ENCODE measurements at places on chromosomes 6 and 20. TPM values are rescaled to one million over a fixed set of nuclear protein-coding genes. Genes with fewer than 3 reads are reported as not detected.

INSM1 gene
- total RNA-seq = 3.3 TPM

PNLDC1 gene
- total RNA-seq = 0.39 TPM

CCDC170 gene
- total RNA-seq = 0.26 TPM

SNTA1 gene
- 5.3 TPM for total RNA-seq

CASS4 gene
- total RNA-seq = 0.14 TPM

HLA-DRA gene
- 2.8 TPM for total RNA-seq

LIME1 gene
- total RNA-seq = 4.5 TPM

DNA sequence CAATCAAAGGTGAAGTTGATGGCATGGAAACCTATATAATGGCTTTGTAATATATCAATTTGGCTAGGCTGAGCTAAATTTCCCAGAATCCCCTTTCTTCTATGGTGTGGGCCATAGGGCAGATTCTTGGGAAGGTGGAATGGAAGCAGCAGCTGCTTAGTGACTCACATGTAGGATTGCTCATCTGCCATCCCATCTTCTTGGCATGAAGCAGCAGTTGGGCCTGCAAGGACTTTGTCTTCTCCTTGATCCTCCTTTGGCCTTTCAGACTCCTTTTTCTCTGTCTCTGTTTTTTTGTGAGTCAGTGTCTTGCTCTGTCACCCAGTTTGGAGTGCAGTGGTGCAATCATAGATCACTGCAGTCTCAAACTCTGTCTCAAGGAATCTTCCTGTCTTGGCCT is 52.6 kb upstream of the CEP162 start:
- no peak for DNase-seq

GRCh38 chr20:667351-668034 is 8.1 kb downstream of the SCRT2 start:
- peak; percentile 87 for DNase-seq

DNA sequence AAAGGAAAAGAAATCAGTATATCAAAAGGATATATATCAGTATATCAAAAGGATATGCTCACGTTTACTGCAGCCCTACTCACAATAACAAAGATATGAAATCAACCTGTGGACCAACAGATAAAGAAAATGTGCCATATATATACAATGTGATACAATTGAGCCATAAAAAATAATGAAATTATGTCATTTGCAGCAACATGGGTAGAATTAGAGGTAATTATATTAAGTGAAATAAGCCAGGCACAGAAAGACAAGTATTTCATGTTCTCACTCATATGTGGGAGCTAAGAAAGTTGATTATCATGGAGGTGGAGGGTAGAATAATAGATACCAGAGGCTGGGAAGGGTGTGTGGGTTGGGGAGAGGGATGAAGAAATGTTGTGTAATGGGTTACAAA is 102.9 kb upstream of the MARCKS start:
- no peak for DNase-seq

DNA sequence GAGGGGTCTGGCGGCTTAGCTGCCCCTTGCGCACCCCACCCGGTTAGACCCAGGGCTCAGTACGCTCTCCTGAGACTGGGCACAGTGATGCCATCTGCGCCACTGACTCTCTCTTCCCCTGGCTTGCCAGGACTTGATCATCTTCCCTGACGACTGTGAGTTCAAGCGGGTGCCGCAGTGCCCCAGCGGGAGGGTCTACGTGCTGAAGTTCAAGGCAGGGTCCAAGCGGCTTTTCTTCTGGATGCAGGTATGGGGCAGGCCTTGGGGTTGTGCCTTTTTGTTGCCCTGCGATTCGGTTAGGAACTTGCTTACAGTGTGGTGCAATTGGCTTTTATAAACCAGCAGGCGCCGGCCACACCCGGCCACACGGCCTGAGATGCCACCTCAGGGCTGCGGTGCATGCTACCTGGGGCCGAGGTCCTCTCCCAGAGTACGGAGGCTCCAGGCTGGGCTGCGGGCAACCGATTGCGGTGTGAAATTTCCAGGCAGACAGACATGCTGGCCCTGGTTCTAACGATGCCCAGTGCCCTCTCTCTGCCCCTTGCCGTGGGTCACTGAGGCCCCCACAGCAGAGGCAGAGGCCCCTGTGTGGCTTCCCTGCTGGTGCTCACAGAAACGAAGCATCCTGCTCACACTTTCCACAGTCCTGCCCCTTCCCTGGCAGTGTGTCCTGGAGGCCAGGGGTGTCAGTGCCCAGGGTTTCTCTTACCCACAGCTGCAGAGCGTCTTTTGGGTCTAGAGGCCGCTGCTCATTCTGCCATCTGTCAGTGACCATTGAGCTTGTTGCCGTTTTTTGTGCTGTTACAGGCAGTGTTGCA is 1.7 kb downstream of the ADRM1 start:
- no peak for DNase-seq

- no peak for DNase-seq
These were observed 163.1 kb downstream of the SOD2 start for GRCh38 chr6:159529934-159530333.

DNA sequence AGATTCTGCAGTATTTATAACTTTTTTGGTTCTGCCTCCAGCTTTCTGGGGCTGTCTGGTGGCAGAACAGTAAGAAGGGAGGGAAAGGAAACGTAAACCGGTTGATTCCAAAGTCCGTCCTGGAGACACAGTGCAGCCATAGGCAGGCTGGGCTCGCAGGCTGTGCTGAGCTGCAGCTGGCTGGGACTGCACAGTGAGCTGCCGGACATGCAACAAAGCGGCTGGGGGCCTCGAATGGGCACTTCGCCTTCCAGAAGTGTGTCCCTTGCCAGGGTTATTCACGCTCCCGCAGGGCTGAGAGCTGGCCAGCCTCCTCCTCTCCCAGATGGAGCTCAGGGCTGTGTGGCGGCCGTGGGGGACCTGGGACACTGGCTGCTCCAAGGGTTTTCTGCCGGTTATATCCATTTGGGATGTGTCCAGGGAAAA is 78.1 kb upstream of the CD93 start:
- no peak for DNase-seq

DNA sequence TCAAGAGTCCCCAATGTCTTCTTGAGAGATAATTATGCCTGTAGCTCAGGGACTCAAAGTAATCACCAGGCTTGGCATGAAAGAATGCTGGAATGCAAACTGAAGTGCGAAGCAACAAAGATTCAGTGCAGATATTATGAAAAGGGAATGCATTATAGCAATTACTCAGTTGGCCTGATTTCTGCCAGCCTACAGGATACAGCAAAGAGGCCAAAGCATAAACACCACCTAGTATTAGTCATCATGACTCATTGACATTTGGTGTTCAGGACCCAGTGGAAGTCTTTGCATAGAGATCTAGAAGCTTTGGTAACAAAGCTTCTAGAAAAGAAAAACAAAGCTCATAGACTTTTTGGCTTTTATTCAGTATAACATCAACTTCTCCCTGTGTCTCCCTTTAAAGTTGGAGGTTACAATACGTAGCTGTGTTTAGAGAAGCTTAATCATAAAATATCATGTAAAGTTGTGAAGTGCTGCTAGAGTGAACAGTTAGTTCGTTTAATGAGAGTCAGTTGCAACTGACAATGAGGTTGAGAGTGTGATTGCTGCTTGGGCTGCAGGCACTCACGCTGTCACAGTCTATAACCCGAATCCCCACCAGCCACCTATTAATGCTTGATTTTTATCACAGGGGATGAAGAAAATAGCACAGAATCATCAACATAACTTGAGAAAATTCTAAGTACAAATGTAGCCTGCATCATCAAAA is 932.7 kb downstream of the TFAP2A start:
- DNase-seq = no peak

GRCh38 chr6:144033816-144034735 is 26.0 kb upstream of the PLAGL1 start:
- no peak for DNase-seq

GRCh38 chr20:5170341-5170740 is 43.5 kb downstream of the CDS2 start:
- no peak for DNase-seq

DNA sequence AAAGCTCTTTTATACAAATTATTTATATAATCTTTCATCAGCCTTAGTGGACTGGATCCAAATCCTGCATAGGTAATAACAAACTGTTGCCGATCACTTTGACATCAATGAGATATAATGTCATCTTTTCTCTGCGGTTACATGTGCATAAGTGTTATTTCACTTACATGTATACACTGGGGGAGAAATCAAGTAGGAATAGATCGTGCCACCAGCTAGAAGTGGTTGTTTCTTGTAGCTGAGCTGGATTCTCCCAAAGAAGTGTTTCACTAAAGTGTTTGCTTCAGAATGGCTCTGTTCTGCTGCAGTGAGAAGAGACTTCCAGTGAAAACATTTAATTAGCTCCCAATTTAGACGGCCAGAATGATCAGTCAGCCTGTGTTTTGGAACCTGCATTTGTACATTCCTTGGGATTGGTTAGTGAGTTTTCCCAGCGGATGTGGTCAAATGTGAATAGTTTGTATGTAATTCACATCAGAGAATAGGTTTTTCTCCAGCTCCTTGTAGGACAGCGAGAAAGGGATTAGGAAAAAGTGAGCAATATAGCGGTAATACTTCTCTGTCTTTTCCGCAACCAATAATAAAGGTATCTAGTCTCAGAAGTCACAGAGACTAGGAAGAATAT is 163.1 kb upstream of the CCN2 start:
- no peak for DNase-seq

GRCh38 chr6:27867051-27867944 is 44.9 kb downstream of the OR2B2 start:
- peak; percentile 87 for DNase-seq

GRCh38 chr6:35015996-35016395 is 125.1 kb downstream of the TCP11 start:
- DNase-seq = no peak

DNA sequence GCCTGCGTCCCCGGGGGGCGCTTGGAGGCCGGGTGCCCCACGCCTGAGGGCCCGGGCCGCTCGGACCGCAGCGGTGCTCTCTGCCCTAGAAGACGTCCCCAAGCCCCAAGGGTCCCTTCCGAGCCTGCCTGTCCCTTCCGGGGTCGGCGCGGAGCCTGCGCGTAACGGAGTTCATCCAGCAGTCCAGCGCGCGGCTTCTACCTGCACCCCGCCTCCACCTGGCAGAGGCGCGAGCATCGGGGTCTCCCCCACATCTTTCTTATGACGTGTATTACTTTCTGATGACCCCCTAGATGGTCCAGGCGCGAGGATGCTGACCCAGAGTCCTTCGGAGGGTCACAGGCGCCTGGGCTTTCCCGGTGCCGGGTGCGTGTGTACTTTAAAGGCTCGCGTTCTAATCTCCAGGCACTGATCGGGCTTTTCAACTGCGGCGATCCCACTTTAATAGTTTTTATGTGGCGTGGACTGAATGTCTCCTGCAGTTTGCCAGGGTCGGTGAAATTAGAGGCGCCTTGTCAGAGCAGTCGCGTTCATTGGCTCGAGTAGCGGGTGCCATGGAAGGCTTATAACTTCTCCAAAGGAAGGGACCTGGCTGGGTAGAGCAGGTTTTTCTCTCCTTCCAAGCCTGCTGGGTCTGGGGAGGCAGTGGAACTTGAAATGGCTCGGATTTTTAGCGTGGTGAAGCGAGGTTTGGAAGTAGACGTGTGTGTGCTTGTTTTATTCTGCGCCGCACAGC is 912 bp downstream of the EYA4 start:
- DNase-seq = peak; percentile 45

- DNase-seq = no peak
These were observed 38.6 kb upstream of the GGTLC1 start for GRCh38 chr20:24027229-24027628.

DNA sequence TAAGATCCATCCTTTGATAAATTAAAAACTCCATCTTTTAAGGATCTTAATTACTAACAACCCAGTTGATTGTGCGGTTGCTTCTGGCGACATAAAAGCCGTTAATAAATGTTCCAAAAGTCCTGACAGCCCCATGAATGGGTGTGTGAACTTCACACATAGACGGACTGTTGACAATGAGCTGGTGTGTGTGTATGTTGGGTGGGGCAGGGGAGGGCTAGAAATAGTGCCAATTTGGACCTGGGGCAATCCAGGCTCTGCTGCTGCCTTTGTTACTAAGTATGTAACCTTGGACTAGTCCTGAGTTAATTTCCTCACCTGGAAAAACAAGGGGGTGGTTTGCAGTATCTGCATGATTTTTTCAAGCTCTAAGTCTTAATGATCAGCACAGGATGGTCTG is 4.2 kb downstream of the MAS1 start:
- DNase-seq = no peak

DNA sequence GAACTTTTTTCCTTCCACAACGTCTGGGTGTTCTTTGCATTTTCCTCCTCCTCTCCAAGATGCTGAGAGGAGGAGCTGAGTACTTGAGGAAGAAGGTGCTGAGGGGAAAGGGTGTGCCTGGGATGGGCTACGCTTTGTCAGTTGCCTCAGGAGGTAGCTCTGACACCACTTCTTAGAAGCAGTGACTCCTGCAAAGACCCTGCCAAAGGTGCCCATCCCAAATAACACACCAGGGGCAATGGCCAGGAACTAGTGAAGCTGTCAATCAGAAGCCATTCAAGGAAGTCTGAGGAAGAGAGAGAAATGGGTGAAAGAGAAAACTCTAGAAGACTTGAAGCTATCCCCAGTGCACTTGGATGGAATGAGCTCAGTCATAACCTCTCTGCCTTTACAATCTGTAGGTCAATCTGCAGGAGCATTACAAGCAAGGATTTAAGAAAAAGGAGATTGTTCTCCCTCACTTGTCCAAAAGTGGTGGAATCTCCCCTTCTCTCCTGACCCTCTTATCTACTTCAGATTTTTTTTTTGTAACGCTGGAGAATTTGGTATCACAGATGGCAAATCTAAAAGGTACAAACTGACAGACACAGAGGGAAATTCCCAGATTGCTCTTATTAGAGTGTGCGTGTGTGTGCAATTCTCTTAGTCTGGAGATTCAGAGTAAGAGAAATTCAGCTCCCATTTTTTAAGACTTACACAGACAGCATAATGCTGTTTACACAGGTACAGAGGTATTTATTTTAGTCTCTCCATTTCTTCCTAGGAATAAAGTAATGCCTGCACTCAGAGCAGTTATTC is 242.6 kb downstream of the GMPR start:
- no peak for DNase-seq

DNA sequence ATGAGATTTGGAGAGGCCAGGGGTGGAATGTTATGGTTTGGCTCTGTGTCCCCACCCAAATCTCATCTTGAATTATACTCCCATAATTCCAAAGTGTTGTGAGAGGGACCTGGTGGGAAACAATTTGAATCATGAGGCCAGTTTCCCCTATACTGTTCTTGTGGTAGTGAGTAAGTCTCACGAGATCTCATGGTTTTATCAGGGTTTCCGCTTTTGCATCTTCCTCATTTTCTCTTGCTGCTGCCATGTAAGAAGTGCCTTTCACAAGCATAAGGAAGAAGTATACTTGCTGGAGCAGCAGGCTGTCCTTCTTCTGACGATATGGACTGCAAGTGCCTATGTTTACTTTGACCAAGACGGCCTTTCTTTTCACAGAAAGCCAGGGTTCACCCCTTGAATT is 270.5 kb downstream of the ESR1 start:
- DNase-seq = no peak

DNA sequence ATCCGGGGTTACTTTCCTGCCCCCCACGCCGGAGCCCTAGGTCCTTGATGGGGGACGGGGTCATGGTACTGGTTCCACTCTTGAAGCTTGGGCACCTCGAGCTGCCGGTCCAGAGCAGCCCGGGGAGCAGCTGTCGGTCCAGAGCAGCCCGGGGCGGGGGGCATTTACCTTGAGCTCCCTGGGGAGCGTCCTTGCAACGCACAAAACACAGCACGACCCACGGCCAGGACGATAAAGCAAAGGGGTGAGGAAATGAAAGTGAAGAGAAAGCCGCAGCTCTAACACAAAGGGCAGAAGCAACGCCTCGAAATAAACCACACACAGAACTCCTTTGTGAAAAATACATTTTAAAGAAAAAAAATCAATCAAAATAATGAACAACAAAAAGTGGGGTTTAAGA is 39.1 kb downstream of the KCNQ2 start:
- no peak for DNase-seq
